Panc1 (cell line): ENCODE measurements at places on chromosomes 4 and X. TPM values are rescaled to one million over a fixed set of nuclear protein-coding genes. Genes with fewer than 3 reads are reported as not detected.

- peaks cover 2% of the 10 kb centered on the region; the same call in 1 of the 2 replicates for H3K4me1 ChIP-seq
- no peak for DNase-seq
- no peaks in the 10 kb centered on the region for H3K27me3 ChIP-seq
- no peaks in the 10 kb centered on the region for H3K36me3 ChIP-seq
- H3K27ac ChIP-seq, result no peak overlapping the region
Measured at GRCh38 chr4:140706276-140706625, 49.9 kb downstream of the TBC1D9 start.

- H3K4me3 ChIP-seq, result peak overlapping the region; percentile 66
- H3K4me1 ChIP-seq, result peaks cover 15% of the 10 kb centered on the region
- DNase-seq, result no peak
- H3K27ac ChIP-seq, result peak overlapping the region; percentile 86
Measured at GRCh38 chr4:1682860-1683259, 1.3 kb downstream of the FAM53A start.

DNA sequence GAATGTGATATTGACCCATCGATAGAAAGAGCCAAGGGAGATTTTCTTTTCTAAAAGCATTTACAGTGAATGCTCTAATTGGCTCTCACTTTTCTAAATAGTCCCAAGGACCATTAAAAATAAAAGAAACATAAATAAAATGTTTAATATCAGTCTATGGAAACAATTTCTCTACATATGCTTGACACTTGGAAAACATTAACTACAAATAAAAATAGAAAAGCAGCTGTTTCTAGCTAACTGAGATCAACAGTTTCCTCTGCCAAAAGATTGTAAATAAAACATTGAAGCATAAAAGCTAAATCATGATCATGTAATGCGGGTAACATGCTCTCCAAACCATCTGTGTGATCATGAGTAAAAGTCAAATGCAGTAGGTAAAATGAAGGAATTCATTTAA, 49.7 kb downstream of the CORIN start:
- H3K27me3 ChIP-seq, result no peaks in the 10 kb centered on the region
- no peak overlapping the region for H3K27ac ChIP-seq
- H3K4me1 ChIP-seq, result no peaks in the 10 kb centered on the region
- DNase-seq, result no peak
- no peak overlapping the region for H3K4me3 ChIP-seq

DNA sequence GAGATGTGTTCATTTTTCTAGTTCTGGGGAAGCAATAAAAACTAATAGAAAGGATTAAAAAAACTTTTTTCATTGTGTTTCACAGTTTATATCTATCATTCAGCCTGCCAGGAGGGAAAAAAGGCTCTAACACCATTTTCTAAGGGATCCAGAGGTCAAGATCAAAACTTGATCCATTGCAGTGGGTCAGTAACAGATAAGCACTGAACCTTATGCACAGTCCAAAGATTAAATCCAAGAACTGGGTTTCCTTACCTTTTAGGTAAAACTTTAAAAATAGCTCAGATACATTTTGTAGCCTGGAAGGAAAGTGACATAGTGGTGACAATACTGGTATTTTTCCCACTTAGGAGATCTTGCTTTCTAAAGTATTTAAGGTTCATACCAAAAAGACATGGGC, 12.7 kb downstream of the MTTP start:
- H3K36me3 ChIP-seq, result no peaks in the 10 kb centered on the region; the same call in 1 of the 2 replicates
- H3K27me3 ChIP-seq, result no peaks in the 10 kb centered on the region
- no peaks in the 10 kb centered on the region for H3K4me1 ChIP-seq
- no peak overlapping the region for H3K27ac ChIP-seq

- no peak overlapping the region for H3K27ac ChIP-seq
- no peak for DNase-seq
- H3K36me3 ChIP-seq, result no peaks in the 10 kb centered on the region
Measured at GRCh38 chr4:52728691-52729240, 22.5 kb downstream of the ERVMER34-1 start.

GRCh38 chr4:89586864-89587263, 250.1 kb downstream of the SNCA start:
- no peaks in the 10 kb centered on the region for H3K4me1 ChIP-seq
- no peaks in the 10 kb centered on the region for H3K27me3 ChIP-seq
- DNase-seq, result no peak
- H3K27ac ChIP-seq, result no peak overlapping the region
- no peaks in the 10 kb centered on the region for H3K36me3 ChIP-seq
- no peak overlapping the region for H3K4me3 ChIP-seq

DNA sequence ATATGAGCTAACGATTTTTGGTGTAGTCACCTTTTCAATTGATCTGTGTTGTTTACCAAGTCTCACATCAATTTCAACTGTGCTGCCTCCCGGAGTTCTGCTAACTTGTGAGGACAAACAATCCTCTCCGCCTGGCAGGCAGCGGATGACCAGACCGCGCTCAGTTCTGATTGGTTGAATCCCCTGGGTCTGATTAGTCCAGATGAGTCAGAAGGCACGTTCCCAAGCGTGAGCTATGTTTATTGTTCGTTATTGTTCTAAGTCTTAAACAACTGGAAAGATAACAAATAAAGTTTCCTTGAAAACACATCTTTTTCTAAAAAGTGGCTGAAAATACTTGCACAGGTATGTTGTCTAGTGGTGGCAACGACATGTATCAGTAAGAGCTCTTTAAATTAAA, 37.9 kb upstream of the TRPC3 start:
- no peak overlapping the region for H3K27ac ChIP-seq
- no peaks in the 10 kb centered on the region for H3K36me3 ChIP-seq
- H3K27me3 ChIP-seq, result no peaks in the 10 kb centered on the region; the same call in none of the 2 replicates
- no peak overlapping the region for H3K4me3 ChIP-seq

DNA sequence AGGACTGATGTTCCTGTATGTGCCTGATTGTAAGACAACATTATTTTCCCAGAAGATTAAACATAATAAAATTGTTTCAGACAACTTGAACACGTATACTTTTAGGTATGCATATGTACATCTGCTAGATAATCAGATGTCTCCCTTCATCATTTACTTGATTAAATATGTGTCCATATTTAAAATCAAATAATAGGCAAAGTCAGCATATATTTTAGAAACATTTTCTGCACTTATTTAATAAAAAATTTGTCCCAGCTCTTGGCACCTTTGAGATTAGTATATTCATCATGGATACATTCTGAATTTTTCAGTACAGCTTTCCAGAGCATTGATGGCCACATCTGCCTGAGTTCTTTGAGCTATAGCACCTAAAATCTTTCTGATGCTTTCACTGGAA, 106.0 kb downstream of the ARHGAP10 start:
- H3K4me3 ChIP-seq, result no peak overlapping the region
- no peak for DNase-seq
- H3K4me1 ChIP-seq, result no peaks in the 10 kb centered on the region
- no peaks in the 10 kb centered on the region for H3K36me3 ChIP-seq
- H3K27ac ChIP-seq, result no peak overlapping the region

GRCh38 chrX:155048977-155049619, 21.8 kb downstream of the CMC4 start:
- no peaks in the 10 kb centered on the region for H3K27me3 ChIP-seq
- no peak overlapping the region for H3K4me3 ChIP-seq
- H3K4me1 ChIP-seq, result no peaks in the 10 kb centered on the region

GRCh38 chrX:9528498-9528897, 63.6 kb downstream of the TBL1X start:
- no peaks in the 10 kb centered on the region for H3K27me3 ChIP-seq
- no peaks in the 10 kb centered on the region for H3K36me3 ChIP-seq
- DNase-seq, result no peak
- H3K27ac ChIP-seq, result no peak overlapping the region
- H3K4me1 ChIP-seq, result no peaks in the 10 kb centered on the region; the same call in 1 of the 2 replicates
- H3K4me3 ChIP-seq, result no peak overlapping the region

DNA sequence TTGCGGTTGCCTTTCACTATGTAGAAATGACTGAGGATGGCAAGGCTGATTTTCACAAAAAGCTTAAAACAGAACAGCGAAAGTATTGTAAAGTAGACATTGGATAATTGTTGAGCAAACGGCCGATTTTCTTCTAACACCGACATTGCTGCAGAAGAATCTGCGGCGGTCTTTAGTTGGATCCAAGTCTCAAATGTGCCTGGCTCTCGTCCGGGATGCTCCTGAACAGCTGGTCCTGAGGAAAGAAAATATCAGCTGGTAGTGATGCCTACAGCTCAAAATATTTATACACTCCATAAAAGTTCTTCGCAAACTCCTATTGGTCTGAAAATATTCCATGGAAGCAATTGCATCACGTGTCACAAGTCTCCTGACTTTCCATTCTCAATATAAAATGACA, at the start of gene ASB5:
TSS of gene ASB5 (minus strand) at position 260 of the 400 bp plus-strand sequence. CDS start at position 146, 114 bp downstream.
- DNase-seq, result no peak
- no peaks in the 10 kb centered on the region for H3K27me3 ChIP-seq
- no peak within 1 kb of the TSS for H3K4me3 ChIP-seq
- no peak within 1 kb of the TSS for H3K27ac ChIP-seq
- H3K4me1 ChIP-seq, result no peaks in the 10 kb centered on the region

DNA sequence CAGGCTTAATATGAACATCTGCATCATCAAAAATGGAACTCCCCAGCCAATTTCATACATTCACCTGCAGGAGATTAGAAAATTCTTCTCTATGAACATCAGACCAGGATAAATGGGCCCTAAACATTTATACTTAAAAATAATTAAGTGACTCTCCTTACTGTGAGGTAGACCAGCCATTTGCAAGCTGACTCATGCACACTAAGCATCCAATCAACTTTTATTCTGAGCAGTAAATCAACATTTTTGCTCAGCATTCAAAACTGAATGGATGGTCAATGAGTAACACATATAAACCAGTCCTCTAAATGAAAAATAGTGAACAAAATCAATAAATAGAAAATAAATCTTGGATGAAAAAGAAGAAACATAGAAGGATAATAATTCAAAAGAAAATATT, 19.9 kb upstream of the PCDH10 start:
- no peaks in the 10 kb centered on the region for H3K27me3 ChIP-seq
- no peak overlapping the region for H3K27ac ChIP-seq
- no peak overlapping the region for H3K4me3 ChIP-seq
- no peak for DNase-seq

Gene GRIA3
- not detected for total RNA-seq

Gene ABLIM2
- 0.64 TPM for total RNA-seq

Gene CEP44
- 9.8 TPM for total RNA-seq

Gene DOCK11
- 2.0 TPM for total RNA-seq

Gene SCRG1
- total RNA-seq, result not detected

Gene C4orf51
- total RNA-seq, result not detected
